ENCODE measurements at places on chromosomes 12 and 14.

DNA sequence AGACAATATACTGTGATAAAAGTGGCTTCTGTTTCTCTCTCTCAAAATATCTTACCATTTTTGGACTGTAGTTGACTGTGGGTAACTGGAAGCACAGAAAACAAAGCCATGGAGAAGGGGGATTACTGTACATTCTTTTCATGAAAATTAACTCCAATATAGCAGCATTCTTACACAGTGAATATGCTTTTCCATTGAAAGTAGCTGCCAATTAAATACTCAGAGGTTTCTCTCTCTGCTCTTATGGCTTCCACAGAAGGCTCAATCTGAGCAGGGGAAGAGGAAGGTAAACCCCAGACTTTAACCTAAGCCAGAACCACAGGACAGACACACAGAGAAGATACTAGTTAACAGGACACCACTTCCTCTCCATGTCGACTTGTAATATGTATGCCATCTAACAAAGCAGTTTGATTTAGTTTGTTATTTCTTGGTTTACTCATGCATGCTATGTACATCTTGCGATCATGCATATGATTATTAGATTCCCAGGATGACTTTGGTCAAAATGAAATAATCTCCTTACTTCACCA lies 150.2 kb downstream of the SSPN start:
- DNase-seq: no peak

GRCh38 chr14:39459795-39460478 lies 27.7 kb upstream of the FBXO33 start:
- DNase-seq: no peak

GRCh38 chr12:133083345-133083744 lies 2.6 kb downstream of the ZNF140 start:
- no peak for DNase-seq

DNA sequence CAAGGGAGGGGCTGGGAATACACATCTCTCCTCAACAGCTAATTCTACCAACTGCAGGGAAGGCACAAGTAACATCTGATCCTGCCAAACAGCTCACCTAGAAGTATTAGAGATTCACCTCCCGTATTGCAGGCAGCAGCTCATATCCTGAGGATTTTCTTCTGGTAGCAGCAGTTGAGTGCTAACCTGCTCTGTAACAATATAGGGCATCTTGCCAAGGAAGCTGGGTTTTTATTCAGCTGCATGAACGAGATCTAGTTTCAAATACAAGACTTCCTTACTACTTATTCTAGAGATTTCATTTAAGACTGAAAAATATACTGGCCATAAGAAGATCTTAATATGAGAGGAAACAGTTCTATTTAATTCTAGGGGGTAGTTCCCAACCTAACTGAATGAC lies 261.4 kb upstream of the USP15 start:
- DNase-seq: no peak
